ENCODE measurements at places on chromosomes 7 and 10.
A peak's percentile ranks its signal among the peaks of the same experiment; 100 is the strongest.

DNA sequence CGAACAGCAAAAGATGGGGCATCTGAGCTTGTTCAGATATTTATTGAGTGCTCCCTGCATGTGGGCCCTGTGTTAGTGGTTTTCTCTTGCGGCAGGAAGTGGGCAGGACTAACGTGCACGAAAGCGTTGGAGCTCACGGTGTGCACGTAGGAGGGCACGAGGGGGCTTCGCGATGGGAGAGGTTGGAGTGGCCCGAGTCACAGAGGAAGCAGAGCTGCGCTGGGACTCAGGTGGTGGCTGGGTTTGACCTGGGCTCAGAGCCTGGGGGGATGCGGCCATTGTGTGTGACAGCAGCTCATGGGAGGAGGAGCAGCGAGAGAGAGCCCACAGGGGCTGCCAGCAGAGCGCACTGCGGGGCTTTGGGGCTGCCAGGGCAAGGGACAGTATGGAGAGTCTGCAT is 7.7 kb downstream of the ZSCAN25 start:
- DNase-seq, result no peak

- DNase-seq, result no peak
These were observed 928 bp upstream of the CSTF2T start for GRCh38 chr10:51700228-51700817.

DNA sequence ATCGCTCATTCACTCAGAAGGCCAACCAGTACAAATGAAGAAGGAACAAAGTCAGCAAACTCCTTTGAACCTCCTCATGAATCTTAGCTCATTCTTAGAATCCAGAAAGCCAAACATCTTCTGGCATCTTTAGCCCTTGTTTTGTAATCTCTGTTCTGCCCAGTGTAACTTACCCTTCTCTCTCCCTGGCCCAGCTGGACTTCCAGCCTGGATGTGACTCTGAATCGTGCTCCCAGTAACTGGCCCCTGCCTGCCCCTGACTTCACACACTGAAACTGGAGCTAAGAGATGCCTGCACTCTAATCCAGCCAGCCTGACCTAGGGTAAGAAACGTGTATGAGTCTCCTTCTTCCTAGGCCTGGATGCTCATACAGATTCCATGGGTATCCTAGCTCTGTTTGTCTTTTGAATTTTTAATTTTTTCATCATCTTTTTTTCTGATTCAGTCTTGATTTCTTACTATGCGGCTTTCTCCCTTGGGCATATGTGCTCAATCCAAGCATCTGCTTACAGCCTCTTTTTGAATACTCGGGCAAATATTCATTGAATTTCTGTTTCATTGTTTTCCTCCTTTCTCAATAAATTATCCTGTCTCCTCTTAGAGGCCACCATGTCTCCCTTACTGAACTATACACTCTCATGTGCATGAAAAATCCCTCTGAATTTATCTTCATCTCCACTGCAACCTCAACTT is 845.6 kb upstream of the AUTS2 start:
- no peak for DNase-seq

DNA sequence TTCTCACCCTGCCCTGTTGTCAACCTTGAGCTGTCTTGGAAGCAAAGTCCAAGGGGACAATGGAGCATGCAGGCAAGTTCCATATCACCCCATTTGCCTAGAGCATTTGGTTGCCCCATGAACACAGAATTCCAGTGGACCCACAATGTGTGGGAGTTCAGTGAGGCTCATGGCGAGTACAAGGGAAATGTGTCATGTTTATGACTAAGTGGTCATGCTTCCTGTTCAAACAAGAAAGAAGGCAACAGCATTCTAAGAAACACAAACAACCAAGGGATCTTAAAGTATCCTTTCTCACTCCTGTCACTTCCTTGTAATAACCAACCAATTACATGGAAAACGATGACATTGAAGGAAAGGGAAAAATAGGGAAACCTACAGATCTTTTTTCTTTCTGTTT is 513.0 kb downstream of the INHBA start:
- peak; percentile 89 for DNase-seq

GRCh38 chr10:122555442-122555841 is 5.1 kb upstream of the DMBT1 start:
- DNase-seq, result no peak

DNA sequence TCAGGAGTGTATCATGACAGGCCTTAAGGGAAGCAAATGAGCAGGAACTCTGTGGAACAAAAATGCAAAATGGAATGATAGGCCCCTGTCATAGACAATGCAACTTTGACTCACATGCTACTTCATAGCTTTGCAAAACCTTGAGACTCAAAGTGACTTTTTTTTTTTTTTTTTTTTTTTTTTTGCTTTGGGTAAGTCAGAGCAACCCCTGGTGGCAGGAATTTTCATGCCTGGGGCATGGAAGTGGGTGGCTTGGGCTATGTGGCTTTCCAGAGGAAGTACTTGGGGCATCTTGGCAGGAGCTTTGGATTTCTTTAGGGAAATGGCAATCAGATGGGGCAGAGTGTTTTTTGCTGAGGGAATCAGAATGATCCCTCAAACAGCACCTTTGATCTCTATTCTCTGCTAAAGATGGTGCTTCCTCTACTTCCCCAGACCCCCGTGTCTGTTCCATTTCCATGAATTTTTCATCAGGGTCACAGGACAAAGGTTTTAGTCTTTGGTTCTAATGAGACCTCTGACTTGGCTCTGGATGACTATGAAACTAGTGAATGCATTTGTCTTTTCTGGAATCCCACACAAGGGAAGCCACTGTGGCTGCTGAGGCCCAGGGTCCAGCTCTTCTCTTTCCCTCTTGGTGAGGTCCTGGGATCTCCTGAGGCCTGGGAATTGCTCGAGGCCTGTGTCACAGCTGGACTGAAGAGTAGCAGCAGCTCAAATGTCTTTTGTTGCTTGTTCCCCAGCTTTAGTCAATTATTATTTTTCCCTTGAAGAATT is 62.8 kb downstream of the TACC2 start:
- peak; percentile 38 for DNase-seq

DNA sequence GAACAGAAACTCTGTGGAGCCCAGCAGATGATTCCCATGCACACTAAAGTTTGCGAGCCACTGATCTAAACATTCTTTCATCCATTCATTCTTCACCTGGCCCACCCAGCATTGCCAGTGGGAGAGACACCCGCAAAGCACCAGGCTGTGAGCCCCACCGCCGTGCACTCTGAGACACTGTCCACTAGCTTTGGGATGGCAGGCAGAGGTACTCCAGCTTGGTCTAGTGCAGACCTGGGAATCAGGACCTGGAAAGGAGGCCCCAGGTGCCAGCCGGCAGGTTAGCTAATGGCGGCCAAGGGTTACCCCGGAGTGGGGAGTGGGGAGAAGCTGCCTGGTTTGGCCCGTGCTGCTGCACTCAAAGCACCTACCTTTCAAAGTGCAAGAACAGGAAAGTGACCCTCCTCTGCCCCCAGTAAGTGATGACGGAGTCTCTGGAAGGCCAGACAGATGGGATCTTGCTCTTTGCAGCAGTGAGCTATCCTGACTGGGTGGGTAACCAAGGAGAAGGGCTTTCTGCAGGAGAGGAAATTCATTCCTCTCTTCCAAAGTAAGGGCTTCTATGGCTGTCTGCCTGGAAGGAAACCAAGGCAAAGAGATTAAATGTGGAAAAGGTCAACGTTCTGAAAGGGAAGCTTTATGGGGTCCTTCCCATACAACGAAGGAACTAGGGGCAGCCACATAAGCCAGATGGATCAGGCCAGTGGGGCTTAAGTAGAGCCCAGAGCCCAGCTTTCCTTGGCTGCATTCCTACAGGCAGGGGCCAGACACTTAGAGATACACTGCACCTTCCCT is 74.2 kb upstream of the LRRC4 start:
- DNase-seq, result no peak

DNA sequence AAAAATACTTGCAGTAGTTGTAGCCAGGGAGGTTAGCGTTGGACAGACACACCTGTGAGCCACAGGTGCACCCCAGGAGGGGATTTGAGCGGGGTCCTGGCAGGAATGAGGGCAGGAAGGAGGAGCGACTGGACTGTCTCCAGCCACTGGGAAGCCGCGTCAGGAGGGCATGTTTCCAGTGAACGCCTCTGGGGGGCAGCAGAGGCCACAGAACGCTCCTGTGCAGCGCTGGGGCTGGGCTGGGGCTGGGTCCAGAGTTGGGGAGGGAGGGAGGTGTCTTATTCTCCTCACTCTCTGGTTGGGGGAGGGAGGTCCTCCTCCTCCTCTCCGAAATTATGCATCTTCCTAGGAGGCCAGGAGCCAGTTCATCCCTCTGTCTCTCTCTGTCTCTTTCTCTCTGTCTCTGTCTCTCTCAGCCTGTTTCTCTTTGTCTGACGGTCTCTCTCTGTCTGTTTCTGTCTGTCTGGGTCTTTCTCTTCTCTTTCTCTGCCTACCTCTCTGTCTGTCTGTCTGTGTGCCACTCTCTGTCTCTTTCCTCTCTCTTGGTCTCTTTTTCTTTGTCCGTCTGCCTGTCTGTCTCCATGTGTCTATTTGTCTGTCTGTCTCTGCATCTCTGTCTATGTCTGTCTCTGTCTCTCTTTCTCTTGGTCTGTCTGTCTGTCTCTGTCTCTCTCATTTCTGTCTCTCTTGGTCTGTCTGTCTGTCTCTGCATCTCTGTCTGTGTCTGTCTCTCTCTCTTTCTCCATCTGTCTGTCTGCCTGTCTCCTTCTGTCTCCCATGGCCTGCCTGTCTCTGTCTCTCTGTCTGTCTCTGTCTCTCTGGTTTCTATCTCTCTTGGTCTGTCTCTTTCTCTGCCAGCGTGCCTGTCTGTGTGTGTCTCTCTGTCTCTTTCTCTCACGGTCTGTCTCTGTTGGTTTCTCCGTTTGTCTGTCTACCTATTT is 9.9 kb upstream of the PSMG3 start:
- DNase-seq, result no peak

DNA sequence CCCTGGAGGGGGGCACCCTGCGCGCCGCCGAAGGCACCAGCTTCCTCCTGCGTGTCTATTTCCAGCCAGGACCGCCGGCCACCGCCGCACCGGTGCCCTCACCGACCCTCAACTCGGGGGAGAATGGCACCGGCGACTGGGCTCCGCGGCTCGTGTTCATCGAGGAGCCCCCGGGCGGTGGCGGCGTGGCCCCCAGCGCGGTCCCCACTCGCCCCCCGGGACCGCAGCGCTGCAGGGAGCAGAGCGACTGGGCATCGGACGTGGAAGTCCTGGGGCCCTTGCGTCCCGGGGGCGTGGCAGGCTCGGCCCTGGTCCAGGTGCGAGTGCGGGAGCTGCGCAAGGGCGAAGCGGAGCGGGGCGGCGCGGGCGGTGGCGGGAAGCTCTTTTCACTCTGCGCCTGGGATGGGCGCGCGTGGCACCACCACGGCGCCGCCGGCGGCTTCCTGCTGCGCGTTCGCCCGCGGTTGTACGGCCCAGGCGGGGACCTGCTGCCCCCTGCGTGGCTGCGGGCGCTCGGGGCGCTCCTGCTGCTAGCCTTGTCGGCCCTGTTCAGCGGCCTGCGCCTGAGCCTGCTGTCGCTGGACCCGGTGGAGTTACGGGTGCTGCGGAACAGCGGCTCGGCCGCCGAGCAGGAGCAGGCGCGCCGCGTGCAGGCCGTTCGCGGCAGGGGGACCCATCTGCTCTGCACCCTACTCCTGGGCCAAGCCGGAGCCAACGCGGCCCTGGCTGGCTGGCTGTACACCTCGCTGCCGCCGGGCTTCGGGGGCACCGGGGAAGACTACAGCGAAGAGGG is 594 bp downstream of the CNNM1 start:
- no peak for DNase-seq

GRCh38 chr10:78706256-78706655 is 362.5 kb upstream of the ZMIZ1 start:
- no peak for DNase-seq

DNA sequence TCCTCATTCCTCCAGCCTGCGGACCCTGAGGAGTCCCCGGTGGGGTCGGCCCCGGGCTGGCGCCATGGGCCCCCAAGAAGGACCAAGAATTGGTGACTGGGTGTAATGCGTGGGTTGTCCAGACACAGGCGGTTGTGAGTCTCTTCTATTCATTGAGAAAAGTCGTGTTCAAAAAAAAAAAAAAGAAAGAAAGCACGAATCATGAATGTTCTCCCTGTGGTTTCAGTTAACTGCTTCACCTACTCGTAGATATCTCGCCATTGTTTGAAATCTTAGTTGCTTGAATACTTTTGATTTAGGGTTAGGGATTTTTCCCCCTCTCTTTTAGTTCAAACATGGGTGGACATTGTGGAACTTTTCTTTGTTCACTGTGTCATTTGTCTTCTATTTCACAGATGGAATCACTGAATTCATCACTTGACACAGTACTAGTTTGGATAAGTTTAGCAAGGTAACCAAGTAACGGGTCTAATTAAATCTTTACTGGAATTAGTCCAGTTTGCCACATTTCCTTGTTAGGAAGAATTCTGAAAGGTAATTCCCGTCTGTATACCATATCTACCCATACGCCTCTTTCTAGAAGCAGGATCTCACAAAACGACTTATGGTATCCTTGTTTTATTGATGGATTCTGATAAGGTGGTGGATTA is 775 bp downstream of the STARD3NL start:
- peak; percentile 43 for DNase-seq

- DNase-seq, result no peak
These were observed 150.8 kb downstream of the PFKFB3 start for GRCh38 chr10:6353526-6353925.

DNA sequence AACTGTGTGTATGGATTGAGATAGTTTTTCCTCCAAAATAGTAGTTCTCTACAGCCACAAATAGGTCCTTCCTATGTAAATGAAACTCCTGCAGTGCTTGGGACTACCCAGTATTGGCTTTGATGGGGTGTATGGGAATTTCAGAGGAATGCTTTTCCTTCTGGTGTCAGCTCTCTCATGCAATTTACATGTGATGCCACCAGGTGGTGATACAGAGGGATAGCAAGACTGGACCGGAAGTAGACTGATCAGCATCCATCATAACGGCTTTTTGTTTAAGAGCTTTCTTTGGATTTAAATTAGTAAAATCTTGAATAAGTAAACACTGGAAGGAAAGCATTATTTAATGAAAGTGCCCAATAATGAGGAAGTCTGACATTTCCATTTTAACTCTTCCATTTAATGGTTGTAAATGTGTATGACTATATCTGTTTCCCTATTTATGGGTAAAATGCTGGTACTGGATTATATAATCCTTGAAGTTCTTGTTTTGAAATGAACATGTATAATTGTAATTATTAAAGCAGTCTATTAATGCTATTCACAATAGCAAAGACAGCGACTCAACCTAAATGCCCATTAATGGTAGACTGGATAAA is 22.7 kb downstream of the DYNC1I1 start:
- no peak for DNase-seq

DNA sequence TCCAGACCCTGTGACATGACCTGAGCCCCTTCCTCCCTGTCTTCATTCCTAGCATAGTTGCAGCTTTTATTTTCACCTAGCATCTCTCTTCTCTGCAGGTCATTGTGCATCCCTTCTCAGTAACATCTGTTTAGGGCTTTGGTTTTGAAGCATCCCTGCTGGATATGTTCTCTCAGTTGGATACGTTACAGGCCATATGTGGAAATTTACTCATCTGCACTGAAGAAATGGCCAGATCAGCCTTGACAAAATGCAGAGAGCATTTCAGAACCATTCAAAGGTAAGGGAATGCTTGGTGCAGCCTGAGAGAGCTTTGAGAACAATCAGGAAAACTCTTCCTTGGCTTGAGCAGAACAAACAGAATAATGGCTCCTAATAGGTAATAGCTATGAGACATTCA is 647.0 kb downstream of the KCNMA1 start:
- DNase-seq, result no peak
